ENCODE measurements at places on chromosomes 2 and 18. TPM values are rescaled to one million over a fixed set of nuclear protein-coding genes. Genes with fewer than 3 reads are reported as not detected.

AQP12B gene
- not detected for total RNA-seq

TCF7L1 gene
- 5.1 TPM for total RNA-seq

CNDP1 gene
- total RNA-seq, result 0.13 TPM

SERPINB13 gene
- not detected for total RNA-seq

RNF152 gene
- 8.1 TPM for total RNA-seq

INHA gene
- total RNA-seq, result 0.27 TPM

- DNase-seq, result no peak
These were observed 8.8 kb downstream of the NMUR1 start for GRCh38 chr2:231521443-231521842.

DNA sequence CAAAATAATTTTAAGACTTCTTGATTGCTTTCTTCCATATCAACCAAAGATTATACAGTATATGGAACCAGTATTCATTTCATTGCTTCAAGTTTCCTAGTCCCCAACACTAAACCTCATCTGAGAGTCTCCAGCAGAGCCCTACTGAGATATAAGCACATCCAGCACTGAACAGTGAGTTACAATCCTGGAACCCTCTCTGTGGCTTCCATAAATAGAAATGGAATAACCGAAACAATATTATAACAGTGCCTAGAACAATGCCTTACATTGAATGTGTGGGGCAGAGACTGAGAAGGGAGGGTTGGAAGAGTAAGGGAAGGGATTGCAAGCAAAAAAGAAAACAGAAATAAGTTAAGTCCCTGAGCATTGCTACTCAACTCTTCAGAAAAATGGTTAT, 18.9 kb downstream of the AAK1 start:
- DNase-seq, result no peak

DNA sequence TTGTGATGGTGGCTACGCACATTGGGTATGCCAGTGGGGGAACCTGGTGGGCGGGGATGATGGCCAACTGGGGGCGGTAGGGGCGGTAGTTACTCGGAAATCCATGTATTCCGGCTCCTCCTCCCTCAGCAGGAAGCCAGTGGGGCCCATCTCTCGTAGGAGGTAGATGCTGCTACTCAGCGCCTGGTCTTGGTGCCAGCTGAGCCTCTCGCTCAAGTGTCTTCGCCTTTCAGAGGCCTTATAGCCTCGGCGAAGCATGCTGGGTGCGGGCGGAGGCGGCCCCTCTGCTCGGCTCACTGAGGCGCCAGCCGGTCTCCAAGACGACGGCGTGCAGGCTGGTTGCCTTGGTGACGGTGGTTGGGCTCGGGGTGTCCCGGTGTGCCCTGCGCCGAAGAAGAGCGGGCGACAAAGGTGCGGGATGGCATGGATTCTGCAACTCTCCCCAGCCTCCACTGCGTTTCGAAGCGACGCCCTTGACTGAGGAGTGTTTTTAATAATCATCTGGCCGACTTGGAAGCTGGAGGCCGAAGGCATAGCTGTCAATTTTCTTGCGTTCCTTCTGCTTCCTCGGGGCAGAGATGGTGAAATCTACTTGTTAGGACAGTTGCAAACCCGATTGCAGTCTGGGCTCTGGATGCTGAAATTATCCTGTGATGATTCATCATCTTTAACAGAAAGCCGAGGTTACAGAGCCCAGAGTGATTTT, at the start of gene ZSWIM2:
Gene ZSWIM2 (minus strand): TSS at position 298 of the 706 bp plus-strand sequence. CDS start 40 bp downstream, at position 258.
- peak; percentile 79 for DNase-seq

DNA sequence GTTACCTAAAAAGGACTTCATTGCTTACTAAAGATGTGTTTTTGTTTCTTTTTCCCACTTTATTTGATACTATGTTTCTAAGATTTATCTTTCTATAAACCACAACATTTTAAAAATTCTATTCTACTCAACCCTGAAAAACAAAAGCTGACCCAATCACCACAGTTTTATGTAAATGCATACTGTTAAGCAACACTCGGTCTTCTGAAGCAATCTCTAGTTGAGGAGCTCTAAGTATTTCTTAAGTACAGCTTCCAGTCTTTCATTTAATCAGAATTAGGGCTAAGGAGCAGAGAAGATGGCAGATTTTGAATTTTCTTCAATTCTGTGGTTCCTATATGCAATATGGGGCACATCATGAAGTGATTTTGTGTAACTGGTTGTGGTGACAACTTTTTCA, 72.2 kb upstream of the SLC4A10 start:
- no peak for DNase-seq

- no peak for DNase-seq
These were observed 113.8 kb upstream of the SLC1A4 start for GRCh38 chr2:64875368-64875767.

DNA sequence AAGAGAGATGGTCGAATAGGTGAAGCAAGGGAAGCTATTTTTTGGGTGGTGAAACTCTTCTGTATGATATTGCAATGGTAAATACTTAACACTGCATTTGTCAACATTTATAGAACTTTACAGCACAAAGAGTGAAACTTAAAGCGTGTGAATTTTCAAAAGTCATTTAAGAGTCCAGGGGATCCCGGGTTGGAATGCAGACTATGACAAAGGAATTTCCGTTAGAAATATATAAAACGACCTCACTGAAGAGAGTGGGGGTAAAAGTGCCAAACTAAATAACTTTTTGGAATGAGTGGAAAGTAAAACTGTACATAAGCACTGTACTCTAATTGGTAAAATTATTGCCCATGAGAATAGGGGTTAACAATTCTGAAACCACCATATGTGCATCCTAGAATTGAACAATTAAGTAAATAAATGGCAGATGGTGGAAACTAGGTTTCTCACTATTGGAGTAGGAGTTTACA, 191.0 kb upstream of the FN1 start:
- no peak for DNase-seq

DNA sequence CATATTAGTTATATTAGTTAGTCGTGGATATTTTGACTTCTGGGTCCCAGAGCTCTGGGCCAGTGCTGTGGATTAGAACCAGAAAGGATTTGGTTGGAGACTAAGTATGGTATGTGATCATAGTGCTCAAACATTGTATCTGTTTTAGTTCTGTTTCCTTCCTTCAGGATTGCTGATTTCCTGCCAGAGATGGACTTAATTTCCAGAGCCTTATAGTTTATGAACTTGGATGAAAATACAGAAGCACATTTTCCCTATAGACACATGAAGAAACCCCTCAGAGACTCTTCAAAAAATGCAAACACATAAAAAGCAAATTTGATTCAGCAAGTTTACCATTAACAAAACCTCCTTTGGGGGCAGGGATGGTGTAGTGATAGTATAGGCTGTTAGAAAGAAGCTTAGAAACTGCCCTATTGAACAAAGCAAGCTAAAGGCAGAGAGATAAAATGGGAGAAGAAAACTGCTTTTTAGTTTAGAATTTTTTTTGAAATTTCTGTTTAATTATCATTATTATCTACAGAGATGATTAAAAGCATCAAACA, 88.7 kb upstream of the EFEMP1 start:
- peak; percentile 64 for DNase-seq

DNA sequence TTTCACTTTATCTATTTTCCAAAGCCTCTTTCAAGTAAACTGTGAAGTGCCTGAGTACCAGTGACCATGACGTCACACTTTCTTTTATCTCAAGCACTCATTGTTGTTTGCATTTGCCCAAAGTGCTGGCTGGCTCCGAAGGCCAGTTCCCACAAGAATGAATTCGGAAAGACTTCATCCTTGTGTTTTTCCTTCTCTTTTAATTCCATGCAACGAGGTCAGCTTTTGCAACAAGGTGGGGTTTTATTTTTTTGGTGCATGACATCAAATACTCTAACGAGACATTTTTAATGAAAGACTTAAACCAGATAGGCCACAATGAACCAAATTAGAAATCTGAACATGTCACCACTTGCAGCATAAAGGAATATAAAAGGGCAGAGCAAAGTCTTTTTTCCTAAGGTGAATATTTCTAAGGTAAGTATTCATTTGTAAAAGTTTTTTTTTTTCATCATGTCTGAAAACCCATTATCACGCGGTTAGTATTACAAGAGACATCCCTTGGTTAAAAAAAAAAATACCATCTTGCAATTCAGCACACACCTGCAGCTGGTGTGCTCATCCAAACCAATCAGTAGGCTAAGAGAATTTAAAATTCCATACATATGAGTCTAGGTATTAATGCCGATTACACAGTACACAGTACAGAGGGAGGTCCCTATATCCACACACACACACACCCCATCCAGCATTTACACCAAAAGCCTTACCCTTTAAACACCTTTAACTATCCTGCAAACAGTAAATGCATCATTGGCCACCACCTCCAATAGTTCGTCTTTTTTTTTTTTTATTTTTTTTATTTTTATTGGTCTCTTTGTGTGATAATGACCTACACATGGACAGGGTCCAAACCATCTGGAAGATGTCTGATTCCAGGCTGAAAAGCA, 2.3 kb downstream of the ARL4C start:
- DNase-seq, result peak; percentile 56

GRCh38 chr2:156867201-156867600, 390.3 kb upstream of the GALNT5 start:
- no peak for DNase-seq

DNA sequence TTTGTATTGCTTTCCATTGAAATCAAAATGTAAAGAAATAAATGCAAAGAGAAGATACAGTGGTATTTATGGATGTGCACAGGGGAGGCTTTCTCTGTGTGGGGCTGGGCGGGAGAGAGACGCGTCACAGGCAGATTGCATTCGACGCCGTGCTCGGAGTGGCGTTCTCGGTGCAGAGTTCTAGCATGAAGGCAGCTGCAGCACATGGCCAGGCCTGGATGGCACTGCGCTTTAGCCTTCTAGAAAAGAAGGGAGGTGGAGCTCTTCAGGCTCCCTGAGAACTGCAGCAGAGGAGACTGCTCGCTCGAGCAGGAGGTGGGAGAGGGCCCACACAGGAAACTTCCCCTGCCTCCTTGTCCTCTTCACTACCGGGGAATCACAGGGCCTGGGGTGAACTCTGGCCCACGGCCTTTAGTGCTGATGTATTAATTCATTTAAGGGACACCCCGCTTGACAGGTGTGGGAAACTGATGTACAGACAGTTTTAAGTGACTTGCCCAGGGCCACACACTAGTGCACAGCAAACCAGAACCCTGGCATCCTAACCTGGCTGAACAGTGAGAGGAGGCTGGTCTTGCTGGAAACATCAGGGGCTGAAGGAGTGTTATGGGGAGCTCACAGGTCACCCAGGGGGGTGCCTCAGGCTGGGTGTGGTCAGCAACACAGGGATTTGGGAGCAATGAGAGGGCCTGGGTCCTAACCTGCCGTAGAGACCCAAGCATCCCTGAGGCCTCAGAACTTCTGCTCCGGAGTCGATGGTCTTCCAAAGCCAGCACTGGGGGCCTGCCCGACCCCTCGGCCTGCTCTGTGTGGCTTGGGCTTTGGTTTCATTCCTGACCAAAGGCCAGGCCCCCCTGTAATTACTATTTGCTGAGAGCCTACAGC, 199.9 kb downstream of the HDAC4 start:
- no peak for DNase-seq

DNA sequence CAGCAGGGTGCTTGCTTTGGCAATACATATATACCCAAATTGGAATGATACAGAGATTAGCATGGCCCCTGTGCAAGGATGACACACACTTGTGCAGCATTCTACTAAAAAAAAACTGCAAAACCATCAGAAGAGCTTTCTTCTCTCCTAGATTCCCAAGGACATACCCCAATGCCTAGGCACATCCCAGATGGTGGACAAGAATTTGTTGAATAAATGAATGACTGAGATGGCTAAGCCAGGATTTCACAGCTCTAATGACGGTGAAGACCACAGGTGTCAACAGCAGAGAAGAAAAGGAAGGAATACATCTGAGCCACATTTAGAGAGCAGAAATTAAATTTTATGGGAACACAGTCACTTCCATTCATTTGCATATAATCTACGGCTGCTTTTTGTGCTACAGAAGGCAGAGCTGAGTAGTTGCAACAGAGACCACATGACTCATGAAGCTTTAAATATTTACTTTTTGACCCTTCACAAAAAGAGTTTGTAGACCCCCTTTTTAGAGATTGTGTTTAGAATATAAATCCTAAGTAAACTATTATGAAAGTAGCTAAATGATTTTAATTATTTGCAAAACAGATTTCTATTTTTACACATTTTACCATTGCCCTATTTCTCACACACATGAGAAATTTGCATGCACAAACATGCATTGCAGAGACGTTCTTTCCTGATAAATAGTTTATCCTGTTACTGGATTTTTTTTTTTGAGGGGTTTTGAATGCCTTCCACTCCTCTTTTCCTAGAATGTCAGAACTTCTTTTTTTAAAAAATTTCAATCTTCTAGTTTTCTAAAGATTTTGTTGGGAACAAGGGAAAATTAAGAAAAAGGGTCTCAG, 119.0 kb downstream of the PMAIP1 start:
- no peak for DNase-seq
